A172 (cell line): ENCODE measurements at places on chromosomes 11 and 22. TPM values are rescaled to one million over a fixed set of nuclear protein-coding genes. Genes with fewer than 3 reads are reported as not detected.
A peak's percentile ranks its signal among the peaks of the same experiment; 100 is the strongest.

DNA sequence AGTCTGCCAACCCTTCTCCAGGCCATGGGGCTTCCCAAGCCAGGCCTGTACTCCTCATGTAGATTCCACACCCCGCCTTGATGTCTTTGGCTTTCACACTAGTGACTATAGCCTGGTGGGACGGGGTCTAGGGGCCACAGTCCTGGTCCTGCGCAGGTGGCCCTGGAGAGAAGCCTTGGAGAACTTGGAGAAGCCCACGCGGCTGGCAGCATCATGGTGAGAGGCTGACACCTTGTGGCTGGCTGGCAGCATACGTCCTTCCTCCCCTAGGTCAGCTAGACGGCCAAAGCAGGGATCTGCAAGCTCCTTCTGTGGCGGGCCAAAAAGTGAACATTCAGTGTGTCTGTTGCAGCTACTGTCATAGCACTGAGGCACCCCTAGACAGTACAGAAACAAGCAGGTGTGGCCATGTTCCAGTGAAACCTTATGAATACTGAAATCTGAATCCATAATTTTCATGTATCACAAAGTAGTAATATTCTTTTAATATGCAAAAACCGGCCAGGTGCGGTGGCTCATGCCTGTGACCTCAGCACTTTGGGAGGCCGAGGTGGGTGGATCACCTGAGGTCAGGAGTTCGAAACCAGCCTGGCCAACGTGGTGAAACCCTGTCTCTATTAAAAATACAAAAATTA is 42.0 kb downstream of the FAM83F start:
- DNase-seq = peak; percentile 53

RASSF10 gene
- total RNA-seq = not detected in 2 replicates

DNA sequence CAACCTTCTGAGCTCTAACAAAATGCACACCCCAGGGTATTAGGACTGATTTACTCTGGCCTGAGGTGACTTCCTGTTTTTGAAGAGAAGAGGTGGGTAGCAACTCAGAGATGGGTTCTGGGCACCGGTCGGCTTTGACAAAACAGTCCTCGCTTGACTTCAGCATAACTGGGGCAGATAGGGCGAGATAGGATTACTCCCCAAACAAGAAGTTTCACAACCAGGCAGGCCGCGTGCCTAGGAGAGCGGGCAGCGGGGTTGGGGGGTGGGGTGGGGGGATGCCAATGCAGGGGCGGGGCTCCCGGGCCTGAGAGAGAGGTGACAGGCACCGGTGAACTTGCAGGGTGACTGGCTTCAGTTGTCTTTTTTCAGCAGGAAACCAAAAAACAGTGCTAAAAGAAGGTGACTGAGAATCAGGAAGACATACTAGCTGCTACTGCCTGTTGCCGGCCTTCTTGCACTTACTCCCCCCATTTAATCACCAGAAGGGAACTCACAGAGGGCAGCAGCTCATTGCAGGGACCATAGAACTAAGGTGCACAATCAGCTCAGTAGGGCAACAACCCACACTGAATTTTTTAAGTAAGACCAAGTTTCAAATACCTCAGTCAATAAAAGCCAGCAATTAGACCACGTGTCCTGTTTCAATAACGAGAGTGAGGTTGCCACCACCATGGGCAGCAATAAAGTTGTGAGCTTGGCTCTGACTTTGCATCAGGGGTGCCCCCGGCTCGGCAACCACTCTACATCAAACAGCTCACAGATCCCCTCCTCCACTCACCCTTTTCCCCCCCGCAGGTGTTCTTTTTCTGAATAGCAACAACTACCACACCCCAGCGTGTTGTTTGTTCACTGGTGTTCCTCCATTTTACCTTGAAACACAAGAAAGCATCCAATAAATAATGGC is 37.2 kb upstream of the ETS1 start:
- DNase-seq = no peak

OR51E2 gene
- not detected in 2 replicates for total RNA-seq

AHNAK gene
- 298 and 391 TPM in 2 replicates for total RNA-seq

DNA sequence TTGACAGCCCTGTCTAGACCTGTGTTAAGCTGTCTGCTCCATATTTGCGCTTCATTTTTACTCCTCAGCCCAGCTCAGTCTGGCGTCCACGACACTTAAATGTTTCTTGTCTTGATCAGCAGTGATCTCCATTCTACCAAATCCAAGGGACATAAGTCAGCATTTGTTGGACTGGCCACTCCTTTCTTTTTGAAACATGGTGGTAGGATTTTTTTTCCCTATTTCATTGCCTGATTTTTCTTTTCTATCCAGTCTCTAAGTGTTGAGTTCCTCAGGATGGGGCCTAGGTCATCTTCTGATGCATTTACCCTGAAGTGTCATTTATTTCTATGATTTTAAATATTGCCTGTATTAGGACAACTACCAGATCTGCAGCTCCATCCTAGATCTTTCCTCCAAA is 873 bp downstream of the NCAPH2 start:
- no peak for DNase-seq
